ENCODE measurements at places on chromosomes 3 and 15.
A peak's percentile ranks its signal among the peaks of the same experiment; 100 is the strongest.

- DNase-seq: no peak
Measured at GRCh38 chr3:62670351-62670750, 204.9 kb downstream of the CADPS start.

GRCh38 chr3:127074900-127075360 lies 92.0 kb downstream of the PLXNA1 start:
- no peak for DNase-seq

GRCh38 chr15:63494408-63494807 lies 10.0 kb upstream of the USP3 start:
- peak; percentile 78 for DNase-seq

GRCh38 chr3:177357352-177358090 lies 160.2 kb upstream of the TBL1XR1 start:
- no peak for DNase-seq

- no peak for DNase-seq
Measured at GRCh38 chr3:88307666-88308065, 157.9 kb downstream of the C3orf38 start.

- no peak for DNase-seq
Measured at GRCh38 chr15:98753726-98754656, 105.7 kb downstream of the IGF1R start.

- no peak for DNase-seq
Measured at GRCh38 chr15:35168464-35168863, 83.4 kb upstream of the NANOGP8 start.

DNA sequence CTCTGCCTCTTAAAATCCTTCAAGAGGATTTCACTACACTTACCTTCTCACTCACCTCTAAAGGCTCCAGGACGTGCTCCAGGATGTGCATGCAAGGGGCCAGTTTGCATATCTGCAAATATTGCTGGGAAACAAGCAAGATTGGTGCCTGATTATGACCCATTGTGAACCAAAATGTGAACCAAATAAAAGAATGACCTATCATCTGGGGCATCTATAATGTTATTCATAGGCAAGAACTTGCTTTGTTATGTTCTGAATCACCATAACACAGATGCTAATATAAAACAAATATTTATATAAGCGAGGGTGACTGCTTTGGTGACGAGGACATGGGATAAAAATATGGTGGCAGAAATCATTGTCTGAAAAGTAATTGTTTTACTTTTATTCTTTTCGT lies 5.5 kb downstream of the IL12A start:
- no peak for DNase-seq

DNA sequence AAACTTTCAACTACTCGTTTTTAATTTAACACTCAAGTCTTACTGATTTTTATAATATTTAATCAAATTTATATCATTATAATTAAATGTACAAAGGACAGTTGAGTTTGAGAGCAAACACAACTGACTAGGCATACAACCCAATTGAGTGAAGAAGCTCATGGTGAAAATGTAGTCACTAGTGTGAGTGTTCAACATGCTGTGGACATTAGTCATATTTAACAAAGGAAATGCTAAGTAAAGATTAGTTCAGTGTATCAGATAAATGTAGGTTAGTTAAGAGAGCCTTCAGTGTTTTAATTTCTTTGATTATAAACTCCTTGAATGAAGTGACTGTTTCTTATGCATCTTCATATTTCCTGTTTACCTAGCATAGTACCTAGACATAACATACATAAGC lies 444.2 kb upstream of the GOLIM4 start:
- DNase-seq: no peak

DNA sequence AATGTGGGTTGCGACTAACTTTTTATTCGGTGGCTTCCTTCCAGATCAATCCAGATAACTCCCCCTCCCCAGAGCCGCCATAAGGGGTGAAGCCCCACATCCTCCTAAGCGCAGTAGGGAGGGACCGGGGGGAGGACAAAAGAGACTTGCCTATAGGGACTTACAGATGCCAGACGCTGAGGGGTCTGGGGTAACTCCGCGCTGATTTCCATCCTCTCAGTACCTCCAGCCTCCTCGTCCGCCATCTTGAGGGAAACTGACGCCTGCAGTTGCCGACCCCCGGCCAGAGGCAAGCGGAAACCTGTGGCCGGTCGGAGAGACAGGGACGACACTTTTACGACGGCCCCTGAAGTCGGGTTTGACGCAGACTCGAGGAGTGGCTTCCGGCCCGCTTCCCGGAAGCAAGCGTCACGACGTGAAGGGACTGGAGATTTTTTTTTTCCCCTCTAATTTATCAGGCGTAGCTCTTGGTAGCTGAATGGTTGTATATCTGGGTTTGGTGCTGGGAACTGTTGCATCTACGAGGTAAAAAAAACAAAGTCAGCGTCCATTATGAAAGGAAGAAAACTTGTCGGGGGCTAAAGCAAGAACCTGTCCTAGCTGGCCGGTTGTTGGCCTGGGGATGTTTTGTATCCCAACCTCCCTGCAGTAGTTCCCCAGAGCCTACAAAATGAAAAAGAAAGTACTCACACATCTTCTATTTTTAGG lies at the start of gene UBR1:
Gene UBR1 (minus strand): TSS at position 261 of the 708 bp plus-strand sequence. CDS start 16 bp downstream, at position 245.
- peak; percentile 88 for DNase-seq

- DNase-seq: no peak
Measured at GRCh38 chr3:48412375-48413001, 17.4 kb downstream of the PLXNB1 start.

- DNase-seq: peak; percentile 50
Measured at GRCh38 chr15:39756806-39757522, 25.7 kb downstream of the FSIP1 start.

GRCh38 chr15:84813931-84814330 lies 3.2 kb upstream of the ALPK3 start:
- DNase-seq: no peak

- DNase-seq: no peak
Measured at GRCh38 chr3:152309031-152309430, 40.3 kb downstream of the MBNL1 start.

- no peak for DNase-seq
Measured at GRCh38 chr3:184386047-184386806, 6.4 kb downstream of the CHRD start.

DNA sequence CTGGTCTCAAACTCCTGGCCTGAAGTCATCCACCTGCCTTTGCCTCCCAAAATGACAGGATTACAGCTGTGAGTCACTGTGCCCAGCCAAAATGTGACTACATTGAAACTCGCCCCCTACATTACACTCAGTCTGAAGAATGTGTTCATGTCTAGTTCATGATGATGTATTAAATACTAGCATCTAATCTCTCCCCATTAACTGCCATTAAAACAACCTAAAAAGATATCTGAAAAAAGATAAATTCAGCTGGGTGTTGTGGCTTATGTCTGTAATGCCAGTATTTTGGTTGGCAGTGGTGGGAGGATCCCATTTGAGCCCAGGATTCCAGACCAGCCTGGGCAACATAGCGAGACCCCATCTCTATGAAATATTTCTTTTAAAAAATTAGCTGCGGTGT lies 159.4 kb downstream of the PCCB start:
- no peak for DNase-seq

DNA sequence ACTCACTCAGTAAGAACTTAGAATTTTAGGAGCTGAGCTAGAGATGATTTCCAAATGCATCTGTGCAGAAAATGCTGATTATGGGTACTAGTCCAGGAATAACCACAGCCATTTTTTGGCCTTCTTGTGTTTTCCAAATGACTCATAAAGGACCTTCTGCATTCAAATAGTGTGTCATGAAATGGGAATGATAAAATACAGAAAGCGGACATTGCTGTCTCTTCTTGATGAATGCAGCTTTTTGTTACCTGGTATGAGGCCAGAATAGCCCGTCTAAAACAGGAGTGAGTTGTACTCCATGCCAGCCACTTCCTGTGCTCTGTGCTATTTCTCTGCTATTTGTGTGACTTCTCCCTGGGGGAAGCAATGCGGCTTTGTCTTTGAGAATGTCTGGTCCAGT lies 20.5 kb upstream of the FRMD5 start:
- DNase-seq: no peak

DNA sequence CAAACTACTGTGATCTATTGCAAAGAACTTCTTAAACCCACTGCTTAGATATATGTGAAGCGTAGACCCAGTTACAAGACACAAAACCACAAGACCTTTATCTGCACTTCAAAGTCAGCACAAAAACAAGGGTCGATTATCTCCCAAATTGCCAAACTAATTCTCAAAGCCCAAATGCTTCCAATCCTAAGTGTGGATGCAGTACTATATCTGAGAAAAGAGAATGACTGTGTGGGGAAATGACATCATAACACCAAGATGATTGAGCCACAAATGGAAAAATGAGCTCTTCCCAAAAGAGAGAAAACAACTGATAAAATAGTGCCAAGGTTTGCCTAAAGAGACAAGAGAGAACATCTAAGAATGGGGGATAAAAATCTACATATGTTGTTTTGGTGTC lies 86.2 kb downstream of the MEIS2 start:
- DNase-seq: no peak

DNA sequence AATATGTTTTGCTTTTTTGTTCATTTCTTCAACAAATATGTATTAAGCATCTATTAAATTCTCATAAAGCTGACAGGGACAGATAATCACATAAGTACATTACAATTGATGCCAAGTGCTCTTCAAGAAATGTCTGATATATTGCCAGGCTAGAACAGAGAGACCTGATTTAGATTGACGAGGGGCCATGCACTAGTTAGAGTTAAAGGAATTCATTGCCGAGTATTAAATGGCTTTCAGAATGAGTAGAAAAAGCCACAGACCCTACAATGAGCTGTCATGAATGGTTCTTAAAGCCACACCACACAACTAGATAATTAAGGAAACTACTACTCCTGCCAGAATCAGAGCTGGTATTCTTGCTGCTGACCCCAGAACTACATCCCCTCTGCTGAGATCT lies 250.2 kb upstream of the MME start:
- DNase-seq: no peak

DNA sequence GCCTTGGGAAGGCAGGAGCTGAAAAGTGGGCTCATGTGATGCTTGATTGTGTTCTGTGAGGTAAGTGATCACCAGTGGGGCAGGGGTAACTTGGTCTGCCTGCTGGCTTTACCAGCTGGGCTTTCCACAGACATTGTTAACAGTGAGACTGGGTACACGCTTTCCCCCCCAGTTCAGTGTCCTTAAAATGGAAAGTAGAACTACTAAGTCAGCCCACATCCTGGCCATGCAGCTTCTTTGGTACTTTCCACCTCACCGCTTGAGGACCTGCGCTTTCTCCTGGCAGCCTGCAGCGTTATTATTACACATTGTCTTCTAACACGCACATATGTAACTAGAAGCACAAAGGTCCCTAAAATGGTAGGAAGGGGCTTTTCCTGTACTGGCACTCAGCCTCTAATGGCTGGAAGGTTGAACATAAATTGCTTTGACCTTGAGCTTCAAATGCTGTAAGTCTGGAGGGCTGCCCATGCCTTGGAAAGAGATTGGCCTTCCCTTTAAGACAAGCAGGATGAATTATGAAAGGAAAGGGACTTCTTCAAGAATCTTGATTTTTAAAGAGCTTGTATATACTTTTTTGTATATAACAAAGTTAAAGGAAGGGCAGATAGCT lies 216.1 kb upstream of the ROPN1 start:
- no peak for DNase-seq

- DNase-seq: no peak
Measured at GRCh38 chr3:57331078-57331610, 38.7 kb upstream of the ASB14 start.
